ENCODE measurements at places on chromosomes 7 and 10.
A peak's percentile ranks its signal among the peaks of the same experiment; 100 is the strongest.

GRCh38 chr10:3948843-3949242 lies 163.8 kb upstream of the KLF6 start:
- no peak for DNase-seq

- DNase-seq: no peak
These were observed 33.7 kb upstream of the CABCOCO1 start for GRCh38 chr10:61628875-61629513.

- DNase-seq: no peak
These were observed 503.1 kb downstream of the GRID1 start for GRCh38 chr10:85863301-85864172.

GRCh38 chr10:2837674-2838073 lies 229.7 kb upstream of the PFKP start:
- no peak for DNase-seq

DNA sequence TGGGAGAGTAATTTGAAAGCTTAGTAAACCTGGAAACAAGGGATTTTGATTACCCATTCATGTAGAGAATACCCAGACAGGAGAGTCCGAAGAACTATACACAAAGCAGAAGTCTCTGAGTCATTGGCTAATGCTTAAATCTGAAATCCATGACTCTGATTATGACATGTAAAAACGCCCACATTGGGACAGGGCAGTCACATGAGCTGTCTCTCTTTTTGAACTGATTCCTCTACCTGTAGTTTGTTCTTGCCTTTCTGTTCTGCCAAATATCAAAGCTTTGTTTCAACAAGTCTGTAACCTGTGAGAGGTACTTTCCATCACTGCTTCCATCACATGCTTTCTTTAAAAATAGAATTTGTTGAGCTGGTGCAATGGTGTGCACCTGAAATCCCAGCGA lies 4.3 kb upstream of the GPNMB start:
- no peak for DNase-seq

DNA sequence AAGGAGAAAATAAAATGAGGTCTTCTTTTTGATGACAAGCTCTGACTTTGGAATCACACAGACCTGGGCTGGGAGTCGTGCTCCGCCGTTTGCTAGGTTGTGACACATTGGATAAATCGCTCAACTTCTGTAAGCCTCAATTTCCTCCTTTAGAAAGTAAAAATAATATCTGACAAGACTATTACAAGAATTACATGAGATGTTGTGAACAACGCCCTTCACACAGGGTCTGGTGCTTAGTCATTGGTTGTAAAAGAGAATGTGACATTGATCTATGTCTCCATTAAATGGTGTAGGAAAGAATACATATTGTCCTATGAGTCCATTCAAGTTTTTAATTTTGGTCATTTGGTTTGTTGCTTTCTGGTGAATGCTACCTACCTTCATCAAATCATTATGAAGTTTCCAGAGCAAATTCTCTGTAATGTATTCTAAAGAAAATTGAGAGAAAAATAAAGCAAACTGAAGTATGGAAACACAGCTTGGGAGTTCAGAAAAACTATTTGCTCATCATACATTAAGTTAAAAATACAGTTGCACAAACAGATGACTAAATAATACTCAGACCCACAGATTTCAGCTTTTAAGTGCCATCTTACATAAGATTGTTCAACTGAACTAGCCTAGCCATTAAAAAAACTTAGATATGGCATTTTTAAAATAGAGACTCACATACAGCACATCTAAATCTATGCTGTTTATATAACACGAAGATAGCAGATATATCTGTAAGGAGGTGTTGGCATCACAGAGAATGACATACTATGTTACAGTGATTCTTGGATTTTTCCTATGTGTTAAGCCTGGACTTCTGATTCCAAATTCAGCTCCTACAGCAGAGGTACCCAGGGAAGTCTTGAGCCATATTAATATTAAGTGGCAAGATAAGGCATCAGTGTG lies 12.3 kb upstream of the ADRB1 start:
- DNase-seq: no peak

GRCh38 chr10:86197166-86197790 lies 169.3 kb downstream of the GRID1 start:
- DNase-seq: no peak

- DNase-seq: no peak
These were observed 213.0 kb upstream of the CHRM2 start for GRCh38 chr7:136655414-136655813.

GRCh38 chr7:121570365-121570764 lies 174.3 kb upstream of the FAM3C start:
- no peak for DNase-seq

DNA sequence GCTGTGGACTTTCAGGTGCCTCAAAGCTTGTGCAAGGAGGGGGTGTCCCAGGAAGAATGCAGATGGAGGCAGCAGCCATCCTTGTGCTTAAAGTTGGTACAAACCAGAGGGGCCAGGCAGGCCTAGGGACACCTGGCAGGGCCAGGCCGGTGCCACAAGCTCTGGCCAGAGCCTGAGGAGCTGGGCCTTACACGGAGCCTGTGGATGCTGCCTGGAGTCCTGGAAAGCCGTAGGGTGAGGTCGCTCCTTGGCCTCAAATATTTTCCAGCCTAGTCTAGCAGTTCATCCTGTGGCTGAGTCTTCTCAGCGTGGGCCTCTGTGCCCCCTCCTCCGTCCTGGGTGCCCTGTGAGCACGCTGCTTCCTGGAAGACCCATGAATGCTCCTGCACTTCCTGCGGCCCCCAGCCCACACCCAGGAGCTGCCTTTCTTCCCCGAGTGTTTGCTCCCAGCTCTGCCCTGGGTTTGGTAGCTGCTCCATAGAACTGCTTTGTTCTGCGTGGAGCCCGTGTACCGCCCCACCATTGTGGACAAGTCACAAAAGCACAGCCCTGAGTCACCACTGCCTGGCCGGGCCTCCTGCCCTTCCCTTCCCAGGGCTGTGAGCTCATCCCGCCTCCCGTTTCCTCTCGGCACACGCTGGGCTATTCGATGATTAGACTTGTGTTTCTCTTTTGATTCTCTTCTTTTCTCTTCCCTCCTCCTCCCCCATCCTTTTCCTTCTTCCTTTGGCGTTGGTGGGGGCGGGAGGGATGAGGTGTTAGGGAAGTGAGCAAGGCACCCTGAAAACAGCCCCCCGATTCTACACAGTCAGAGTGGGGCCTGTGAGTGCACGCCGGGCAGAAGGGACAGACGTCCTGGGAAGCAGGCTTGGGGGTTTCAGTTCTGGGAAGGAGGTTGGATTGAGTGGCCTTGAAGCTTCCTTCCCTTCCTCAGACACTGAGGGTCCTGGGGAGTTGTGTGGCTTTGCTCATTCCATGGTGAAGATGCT lies 73.2 kb upstream of the SHH start:
- DNase-seq: no peak

DNA sequence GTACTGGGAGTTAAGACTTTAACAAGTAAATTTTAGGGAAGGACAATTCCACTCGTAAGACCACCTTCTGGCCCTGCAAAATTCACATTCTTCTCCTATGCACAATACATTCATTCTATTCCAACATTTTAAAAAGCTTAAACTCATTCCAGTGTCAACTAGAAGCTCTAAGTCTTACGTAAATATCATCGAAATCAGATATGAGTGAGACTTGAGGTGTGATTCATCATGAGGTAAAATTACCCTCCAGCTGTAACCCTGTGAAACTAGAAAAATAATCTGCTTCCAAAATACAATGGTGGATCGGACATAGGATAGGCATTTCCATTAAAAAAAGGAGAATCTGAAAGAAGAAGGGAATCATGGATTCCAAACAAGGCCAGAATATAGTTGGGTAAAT lies 370.3 kb downstream of the CDC14C start:
- DNase-seq: no peak

DNA sequence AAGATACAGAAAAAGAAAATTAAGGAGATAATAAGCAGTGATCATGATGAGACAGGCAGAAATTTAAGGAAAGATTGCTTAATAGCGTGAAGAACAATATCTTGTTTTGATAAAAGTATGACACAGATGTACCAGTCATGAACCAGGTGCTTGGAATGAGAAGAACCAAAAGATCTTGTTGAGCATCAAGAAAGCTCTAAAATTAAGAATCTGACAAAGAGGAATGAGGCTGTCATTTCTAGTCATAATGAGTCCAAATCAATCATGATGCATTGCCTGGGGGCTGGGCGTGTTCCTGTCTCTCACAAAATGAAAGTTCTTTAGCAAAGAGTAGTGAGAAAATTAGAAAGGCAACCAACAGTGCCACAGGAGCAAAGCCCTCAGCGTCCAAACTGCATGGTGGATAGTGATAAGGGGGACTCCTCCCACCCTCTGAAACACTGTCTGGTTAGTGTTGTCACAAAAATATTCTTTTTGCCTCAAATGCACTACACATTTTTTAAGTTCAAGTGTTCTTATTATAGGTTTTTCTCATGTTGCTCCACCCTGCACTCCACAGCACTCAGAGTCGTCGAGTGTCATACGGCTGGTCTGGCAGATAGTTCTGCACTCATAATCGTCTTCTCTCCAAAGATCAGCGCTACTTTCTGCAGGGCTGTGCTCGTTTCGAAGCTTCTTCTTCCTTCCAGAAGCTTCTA lies 439.6 kb downstream of the TNS3 start:
- no peak for DNase-seq

- DNase-seq: no peak
These were observed 3.7 kb downstream of the NPC1L1 start for GRCh38 chr7:44537442-44537841.

DNA sequence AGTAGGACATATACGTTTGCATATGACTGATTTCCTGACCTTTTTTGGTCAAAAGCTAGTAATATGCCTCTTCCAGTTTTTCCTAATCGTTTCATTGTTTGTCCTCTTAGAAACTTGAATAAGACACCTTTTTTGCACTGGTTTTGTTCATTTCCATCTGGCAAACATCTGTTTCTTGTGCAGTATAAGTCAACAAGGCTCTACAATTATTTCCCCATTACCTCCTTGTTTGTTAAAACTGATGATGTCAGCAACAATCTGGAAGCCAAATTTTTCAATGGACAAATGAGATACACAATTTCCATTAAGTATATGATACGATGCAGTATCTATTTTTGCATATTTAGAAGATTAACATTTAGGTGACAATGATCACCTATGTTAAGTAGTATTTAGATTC lies 148.8 kb downstream of the NRBF2 start:
- no peak for DNase-seq

GRCh38 chr7:105241198-105241597 lies 147.5 kb downstream of the SRPK2 start:
- no peak for DNase-seq

DNA sequence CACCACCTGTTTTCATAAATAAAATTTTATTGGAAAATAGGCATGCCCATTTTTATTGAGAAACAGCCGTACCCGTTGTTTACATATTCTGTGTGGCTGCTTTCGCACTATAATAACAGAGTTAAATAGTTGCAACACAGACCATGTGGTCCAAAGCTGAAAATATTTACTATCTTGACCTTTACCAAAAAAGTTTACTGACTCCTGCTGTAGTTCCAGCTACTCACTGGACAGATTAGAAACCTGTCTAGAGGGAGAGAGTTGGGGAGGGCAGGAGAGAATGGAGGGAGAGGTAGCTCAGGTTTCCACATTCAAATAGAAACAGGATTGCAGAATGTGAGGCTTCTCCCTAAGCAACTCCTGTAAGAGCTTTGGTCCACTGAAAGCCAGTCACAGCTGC lies 55.1 kb upstream of the GLCCI1 start:
- DNase-seq: no peak

- DNase-seq: no peak
These were observed 63.2 kb downstream of the CACNB2 start for GRCh38 chr10:18203471-18203870.

DNA sequence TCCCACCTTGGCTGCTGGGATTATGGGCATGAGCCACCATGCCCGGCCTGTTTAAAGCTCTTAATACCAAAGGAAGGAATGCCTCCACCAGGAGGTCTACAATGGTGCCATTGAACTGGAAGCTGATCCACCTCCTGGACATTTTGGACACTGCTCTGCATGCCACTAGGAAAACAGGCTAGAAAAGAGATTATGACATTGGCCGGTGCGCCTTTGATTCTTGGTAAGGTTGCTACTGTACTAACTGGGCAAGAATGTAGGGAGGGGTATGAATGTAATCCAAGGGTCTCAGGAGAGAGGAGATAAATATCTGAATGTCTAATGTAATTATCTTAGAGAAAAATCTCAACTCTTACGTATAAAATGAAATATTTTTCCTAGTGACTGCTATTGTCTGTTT lies 21.7 kb upstream of the TSGA13 start:
- DNase-seq: no peak

- DNase-seq: no peak
These were observed 282.2 kb downstream of the PHTF2 start for GRCh38 chr7:78080811-78081210.

GRCh38 chr7:45151967-45152366 lies 5.6 kb upstream of the RAMP3 start:
- DNase-seq: no peak

GRCh38 chr7:41752615-41753014 lies 49.7 kb upstream of the INHBA start:
- no peak for DNase-seq

DNA sequence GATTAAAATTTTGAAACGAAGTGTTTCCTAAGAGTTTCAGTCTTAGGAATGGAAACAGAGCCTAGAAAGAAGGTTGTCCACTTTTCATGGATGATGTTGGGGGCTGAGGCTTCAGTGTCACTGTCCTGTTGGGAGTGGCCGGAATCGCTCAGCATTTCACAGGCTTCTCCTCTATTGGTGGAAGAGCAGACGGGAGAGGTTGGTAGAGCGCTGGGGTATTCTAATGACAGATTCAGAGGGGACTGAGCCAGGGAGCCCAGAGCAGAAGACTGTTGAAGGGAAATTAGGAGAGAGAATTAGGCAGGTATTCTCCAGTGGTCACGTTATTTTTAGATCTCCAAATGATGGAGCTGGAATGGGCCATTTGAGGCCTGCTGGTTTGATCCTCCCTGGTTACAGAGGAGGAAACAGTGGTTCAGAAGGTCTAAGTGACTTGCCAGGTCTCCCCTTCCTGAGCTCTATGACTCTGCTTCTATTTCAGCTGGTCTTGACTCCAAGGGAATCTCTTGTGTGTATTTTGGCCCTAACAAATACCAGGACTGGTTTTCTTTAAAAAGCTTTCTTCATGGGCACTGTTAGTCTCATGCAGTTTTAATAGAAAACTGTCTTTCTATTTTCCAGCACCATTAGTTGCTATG lies 35.7 kb upstream of the EEPD1 start:
- no peak for DNase-seq

DNA sequence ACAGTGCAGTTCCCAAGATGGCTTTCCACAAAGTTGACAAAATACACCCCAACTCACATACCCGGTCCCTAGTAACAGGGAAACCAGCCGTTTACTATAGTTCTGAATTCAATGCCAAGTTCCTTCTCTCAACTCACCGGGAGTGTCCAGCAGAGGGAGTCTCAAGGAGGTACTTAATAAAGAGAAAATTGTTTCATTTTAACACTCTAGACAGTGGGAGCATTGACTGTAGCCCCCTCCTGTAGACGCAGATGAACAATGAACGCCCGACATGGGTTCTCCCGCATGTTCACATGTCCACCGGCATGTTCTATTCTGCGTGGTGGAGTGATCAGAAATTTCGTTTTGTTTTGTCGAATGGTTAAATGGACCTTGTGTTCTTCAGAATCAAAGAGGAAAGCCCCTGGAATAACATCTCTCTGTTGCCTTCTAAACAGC lies 1.9 kb downstream of the HIPK2 start:
- peak; percentile 72 for DNase-seq

- peak; percentile 23 for DNase-seq
These were observed 569 bp downstream of the SLC26A5 start for GRCh38 chr7:103445228-103446048.
